MM.1S (cell line): ENCODE measurements at places on chromosomes 7 and 10.
A peak's percentile ranks its signal among the peaks of the same experiment; 100 is the strongest.

DNA sequence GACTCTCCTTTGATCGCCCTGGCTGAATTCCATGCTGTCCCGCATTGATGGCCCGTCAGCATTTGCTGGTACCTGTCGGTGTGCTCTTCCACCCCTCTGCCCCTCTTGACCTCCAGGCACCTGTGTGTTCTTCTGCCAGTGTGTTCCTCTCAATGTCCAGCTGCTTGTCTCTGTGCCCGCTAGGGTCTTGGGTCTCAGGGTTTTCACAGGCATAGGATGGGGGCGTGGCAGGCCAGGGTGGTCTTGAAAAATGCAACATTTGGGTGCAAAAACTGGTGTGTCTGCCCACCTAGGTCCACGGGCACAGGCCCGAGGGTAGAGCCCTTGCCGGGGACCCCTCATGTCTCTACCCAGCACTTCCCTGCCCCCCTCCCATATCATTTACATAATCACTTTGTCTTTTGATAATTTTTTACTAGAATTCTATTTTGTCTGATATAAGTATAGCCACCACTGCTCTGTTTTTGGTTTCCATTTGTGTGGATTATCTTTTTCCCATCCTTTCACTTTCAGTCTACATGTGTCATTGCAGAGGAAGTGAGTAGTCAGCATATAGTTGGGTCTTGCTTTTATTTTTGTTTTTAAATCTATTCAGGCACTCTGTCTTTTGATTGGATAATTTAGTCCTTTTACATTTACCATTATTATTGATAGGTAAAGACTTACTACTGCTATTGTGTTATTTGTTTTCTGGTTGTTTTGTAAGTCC, 46.6 kb upstream of the ADRA2A start:
- peak; percentile 58 for DNase-seq

- DNase-seq, result peak; percentile 59
Observed at GRCh38 chr10:44857363-44858016, 53.6 kb upstream of the TMEM72 start.

- DNase-seq, result no peak
Observed at GRCh38 chr7:137732168-137732567, 114.6 kb downstream of the DGKI start.

- no peak for DNase-seq
Observed at GRCh38 chr10:68151453-68151852, 42.2 kb downstream of the MYPN start.

DNA sequence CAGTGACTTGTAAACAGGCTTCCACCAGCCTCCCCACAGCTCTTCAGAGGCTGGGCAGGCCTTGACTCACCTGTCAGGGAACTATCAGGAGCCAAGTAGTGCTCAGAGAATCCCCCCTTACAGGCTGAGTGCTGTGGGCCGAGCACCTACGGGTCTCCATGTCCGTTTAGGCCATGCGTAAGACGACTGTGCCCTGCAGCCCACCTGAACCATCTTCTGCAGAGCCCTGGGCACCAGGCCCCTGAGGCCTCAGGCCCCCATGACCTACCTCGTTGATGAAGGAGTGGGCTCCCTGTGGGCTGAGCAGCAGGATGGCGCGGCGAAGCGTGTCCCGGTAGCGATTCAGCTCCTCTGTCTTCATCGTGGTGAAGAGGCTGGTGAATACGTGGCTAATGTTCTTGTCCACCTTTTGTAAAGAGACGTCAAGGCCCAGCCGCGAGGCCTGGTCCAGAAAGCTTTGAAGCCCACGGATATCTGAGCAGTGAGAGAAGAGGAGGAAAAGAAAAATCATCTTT, 228.0 kb downstream of the GRID1 start:
- DNase-seq, result no peak

DNA sequence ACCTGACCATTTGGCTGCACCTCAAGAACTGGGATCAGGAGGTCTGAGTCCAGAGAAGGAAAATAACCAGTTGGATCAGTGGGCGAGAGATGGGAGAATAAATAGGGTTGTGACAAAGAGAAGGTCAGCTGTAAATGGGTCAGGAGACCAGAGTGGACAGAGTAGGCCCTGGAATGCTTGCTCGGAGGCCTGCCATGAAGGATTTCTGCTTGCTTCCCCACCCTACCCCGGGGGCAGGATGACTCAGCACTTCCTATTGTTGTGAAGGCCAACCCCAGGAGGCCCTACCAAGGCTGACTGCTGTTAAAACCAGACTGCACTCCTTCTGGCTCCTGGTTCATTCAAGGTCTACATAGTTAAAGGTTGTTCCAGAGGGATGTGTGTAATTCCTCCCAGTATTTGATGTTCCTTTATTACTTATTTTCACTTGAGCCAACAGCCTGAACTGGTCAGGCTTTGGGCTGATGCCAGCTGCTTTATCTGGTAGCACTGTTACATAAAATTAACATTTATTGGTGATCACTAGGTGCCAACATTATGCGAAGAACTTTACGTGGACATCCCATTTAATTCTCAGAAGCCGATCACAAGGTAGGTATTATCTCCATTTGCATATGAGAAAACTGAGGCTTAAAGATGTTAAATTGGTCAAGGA, 27.3 kb upstream of the IFRD1 start:
- DNase-seq, result no peak

GRCh38 chr7:102413091-102413490, 16.9 kb downstream of the PRKRIP1 start:
- no peak for DNase-seq

- DNase-seq, result peak; percentile 43
Observed at GRCh38 chr7:30308389-30308788, 24.0 kb downstream of the ZNRF2 start.

DNA sequence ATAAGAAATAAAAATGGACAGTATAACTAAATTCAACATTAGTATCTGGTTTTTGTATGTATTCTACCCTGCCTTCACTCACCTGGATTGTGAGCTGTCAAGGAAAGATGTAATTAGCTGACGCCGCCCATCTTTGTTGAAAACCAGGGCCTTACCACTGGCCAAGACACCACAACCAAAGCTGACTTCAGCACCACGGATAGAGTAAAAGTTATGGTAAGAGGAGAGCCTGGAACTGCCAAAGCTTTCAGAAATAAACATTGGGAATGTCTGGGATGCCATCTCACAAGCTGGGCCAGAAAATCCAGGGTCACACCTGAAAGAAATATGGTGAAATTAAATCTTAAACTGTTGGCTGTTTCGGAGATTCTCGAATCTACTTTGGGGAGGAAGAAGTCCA, 190.1 kb upstream of the SLC26A5 start:
- DNase-seq, result no peak

DNA sequence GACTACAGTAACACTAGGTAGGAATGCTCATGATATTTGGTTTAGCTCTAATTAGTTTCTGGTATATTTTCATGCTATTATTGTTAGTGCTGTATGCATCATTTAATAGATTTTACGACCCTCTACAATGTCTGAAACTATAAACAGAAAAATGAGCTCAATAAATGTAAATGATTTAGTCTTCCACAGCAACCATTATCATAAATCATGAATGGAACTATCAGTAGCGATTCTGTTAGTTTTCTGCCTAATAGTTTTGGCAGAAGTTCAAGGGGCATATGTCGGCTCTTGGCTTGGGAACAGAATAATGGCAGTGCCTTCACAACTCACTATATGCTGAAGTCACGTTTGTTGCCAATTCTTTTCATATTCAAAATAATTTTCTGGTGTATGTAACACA, 494.8 kb downstream of the PARD3 start:
- DNase-seq, result no peak

GRCh38 chr10:15620836-15621515, 98.7 kb downstream of the ITGA8 start:
- DNase-seq, result no peak

DNA sequence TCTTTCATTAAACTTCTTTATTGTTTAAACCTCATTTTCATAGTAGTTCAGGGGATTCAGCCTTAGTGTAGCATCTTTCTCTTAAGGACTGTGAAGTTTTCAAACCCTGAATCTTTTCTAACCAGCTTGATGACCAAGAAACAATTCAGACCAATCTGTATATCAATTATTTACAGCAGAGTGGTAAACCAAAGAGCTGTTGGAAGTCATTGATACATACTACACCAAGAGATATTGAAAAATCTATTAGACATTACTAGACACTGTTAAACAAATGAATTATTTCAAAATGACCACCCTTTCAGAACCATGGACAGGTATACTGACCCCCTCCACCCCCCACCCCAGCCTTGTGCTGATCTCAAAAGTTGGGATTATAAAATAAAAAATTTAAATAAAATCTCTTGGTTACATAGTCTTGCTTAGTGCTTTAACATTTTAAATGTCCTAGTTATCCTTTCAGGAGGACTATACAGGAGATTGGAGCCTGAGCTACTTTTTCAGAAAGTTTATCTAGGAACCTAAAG, 143.9 kb upstream of the LSM8 start:
- no peak for DNase-seq

DNA sequence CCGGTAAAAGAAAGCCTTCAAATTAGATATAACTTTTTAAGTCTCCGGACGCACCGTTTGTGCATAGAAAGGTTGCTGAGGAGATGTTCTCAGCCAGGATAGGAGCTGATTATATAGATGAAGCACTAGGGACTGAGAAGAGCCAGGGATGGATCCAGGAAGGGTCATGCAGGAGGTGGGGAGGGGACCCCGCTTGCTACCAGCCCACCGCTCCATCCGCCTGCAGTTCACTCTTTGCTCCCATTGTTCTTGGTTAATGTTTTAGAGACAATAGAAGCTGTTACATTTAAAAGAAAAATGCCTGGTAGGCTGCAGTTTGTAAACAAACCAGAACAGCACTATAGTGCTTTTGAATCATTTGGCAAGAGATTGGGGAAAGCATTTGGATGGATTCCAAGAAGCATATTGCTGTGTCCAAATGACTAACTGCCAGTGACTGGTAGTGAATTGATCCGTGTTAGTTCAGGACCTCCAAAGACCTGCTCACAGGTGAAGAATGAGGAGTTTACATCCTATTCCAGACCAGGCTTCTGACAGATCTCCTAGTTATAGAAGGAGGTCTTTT, 175.9 kb upstream of the TAC1 start:
- DNase-seq, result no peak

DNA sequence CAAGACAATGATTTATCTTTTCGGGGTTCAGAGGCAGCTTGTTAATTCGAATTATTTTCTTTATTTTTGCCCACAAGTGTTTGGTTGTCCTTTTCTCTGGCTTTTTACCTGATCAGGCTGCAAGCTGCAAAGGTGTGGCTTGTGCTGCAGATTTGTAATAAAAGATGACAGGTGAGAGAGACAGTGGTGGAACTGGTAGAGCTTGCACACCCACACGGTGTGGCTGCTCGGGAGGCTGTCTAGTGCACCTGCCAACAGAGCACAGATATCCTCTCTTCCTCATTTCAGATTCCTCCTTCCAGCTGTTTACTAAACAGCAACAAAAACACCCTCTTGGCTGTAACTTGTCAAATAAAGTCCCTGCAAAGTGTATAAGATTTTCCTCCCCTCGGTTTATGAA, 9.2 kb downstream of the GJD4 start:
- no peak for DNase-seq

DNA sequence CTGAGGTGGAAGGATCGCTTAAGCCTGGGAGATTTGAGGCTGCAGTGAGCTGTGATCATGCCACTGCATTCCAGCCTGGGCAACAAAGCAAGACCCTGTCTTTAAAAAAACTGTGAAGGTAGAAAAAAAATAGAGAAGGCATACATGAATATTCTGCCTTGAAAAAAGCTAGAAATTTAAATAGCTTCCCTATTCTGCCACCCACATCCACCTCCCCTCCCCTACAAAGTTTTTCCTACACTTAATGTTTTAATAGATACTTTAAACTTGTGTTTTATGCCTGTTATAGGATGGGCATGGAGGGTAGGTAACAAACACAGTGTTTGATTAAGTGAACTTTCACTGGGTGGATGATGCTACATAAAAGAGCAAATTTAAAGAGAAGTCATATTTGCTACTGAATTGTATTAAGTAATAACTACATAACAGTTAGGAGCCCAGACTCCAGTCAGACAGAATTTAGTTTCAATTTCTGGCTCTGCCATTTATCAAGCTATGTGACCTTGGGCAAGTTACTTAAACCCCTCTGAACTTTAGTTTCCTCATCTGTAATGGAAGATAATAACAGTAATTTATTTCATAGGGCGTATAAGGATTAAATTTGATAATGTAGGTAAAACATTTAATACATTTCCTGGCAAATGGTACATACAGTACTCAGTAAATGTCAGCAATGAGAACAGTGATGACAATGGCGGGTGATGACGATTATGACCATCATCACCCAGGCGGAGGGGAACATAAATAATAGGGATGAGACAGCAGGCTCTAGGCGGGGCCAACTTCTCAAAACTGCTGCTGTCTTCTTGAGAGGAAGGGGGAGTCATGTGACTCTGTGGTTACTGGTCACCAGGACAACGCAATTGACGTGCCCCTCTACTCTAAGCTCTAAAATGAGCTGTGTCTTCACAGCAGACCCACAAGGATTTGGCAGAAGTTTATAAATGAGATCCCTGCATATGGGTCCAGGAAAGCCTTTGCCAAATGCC, 15.8 kb downstream of the DNMBP start:
- no peak for DNase-seq

GRCh38 chr7:636396-636795, 90.1 kb upstream of the DNAAF5 start:
- DNase-seq, result no peak

GRCh38 chr7:130400120-130400572, 19.9 kb downstream of the CPA1 start:
- no peak for DNase-seq

DNA sequence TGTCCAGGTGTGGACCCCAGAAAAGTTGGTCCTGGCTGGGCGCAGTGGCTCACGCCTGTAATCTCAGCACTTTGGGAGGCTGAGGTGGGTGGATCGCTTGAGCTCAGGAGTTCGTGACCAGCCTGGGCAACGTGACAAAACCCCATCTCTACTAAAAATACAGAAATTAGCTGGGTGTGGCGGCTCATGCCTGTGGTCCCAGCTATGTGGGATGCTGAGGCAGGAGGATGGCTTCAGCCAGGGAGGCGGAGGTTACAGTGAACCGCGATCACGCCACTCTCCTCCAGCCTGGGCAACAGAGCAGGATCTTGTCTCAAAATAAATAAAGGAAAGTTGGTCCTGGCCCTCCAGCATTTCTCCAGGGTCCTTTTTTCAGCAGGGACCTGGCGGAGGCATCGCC, 1.4 kb downstream of the NUDT1 start:
- DNase-seq, result no peak

DNA sequence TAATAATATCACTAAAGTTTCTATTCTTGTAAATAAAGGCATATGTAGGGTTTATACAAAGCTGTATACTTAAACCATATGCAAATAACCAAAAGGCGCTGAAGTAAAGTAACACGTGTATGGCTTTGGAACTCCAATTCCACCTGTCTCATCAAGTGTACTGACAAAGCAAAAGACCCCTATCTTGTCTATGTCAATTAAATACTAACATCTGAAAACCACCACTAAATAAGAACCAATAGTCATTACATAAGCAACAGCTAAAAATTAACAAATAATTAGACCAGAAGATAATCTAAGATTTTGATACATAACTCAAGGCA, 93.9 kb downstream of the KMT2C start:
- DNase-seq, result no peak
